Stimulated activated memory B cell treated with anti-CD40 and anti-IgM and Interleukin-4, amounts not matched to agents 10 μg/mL and 1 μg/mL and 100 μg/mL, for 72 hours (primary cell): ENCODE measurements at places on chromosomes 2 and 18.

GRCh38 chr18:61973273-61974115, 80.7 kb upstream of the RNF152 start:
- H3K36me3 ChIP-seq = no peaks in the 10 kb centered on the region
- peaks cover 7% of the 10 kb centered on the region for H3K4me1 ChIP-seq
- H3K27ac ChIP-seq = no peak overlapping the region
- H3K4me3 ChIP-seq = no peak overlapping the region

DNA sequence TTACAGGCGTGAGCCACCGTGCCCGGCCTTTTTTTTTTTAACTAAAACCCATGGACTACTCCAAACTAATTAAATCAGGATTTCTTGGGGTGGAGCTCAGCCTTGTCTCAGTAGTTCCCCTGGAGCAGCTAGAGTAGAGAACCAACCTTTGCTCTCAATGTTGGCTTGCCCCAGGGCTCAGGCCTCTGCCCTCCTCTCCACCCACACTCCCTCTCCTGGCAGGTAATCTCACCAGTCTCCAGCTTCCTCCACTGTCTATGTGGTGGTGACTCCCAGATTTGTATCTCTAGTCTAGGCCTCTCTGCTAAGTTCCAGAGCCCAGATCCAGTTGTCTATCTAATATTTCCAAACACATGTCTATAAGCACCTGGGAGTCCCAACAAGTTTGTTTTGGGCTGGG, 9.6 kb upstream of the MTA3 start:
- H3K27ac ChIP-seq = no peak overlapping the region
- no peaks in the 10 kb centered on the region for H3K27me3 ChIP-seq
- no peak for ATAC-seq
- H3K4me3 ChIP-seq = no peak overlapping the region

DNA sequence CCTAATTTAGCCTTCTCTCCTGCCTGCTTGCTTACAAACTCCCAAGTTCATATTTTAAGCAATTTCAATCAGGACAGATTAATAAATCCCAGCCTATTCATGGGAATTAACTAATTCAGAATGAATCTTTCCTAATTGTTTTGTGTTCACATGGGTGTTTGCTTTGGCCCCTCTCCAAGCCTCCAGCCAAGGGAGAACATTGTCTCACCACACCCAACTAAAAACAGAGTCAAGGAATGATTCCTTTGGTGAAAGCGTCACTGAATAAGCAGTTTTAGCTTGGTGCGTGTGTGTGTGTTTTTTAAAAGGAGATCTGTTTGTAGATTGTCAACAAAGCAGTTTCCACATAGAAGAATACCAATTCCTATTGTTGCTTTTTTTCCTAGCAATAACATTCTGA, 43.0 kb upstream of the DSG1 start:
- H3K27ac ChIP-seq = no peak overlapping the region
- H3K4me1 ChIP-seq = no peaks in the 10 kb centered on the region
- H3K4me3 ChIP-seq = no peak overlapping the region
- no peaks in the 10 kb centered on the region for H3K36me3 ChIP-seq
- H3K27me3 ChIP-seq = no peaks in the 10 kb centered on the region

- no peak overlapping the region for H3K4me3 ChIP-seq
- no peak for ATAC-seq
- H3K27me3 ChIP-seq = no peaks in the 10 kb centered on the region
- H3K27ac ChIP-seq = no peak overlapping the region
- peaks cover 53% of the 10 kb centered on the region for H3K36me3 ChIP-seq
These were observed 292.3 kb downstream of the ALPK2 start for GRCh38 chr18:58336605-58337004.

DNA sequence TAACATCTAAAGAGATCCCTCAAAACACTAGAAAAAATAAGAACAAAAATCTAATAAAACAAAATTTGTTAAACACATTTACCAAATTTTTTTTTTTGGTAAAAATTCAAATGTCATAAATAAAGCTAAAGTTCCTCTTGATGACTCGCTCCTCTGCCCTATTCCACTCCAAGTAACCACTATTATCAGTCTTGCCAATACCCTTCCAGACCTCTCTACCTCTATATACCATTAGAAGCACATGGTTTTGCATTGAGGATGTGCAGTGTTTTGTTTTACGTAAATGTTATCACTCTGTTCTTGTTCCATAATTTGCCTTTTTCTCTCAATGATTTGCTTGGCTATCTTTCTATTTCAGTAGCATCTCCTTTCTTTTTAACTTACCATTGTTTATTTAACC, 10.9 kb downstream of the IL1B start:
- H3K36me3 ChIP-seq = no peaks in the 10 kb centered on the region
- no peak overlapping the region for H3K27ac ChIP-seq
- no peak overlapping the region for H3K4me3 ChIP-seq
- no peak for ATAC-seq
- H3K4me1 ChIP-seq = peaks cover 17% of the 10 kb centered on the region

- no peak overlapping the region for H3K4me3 ChIP-seq
- H3K36me3 ChIP-seq = no peaks in the 10 kb centered on the region
- H3K27me3 ChIP-seq = peaks cover 33% of the 10 kb centered on the region
- H3K4me1 ChIP-seq = no peaks in the 10 kb centered on the region
These were observed 59.9 kb downstream of the INSIG2 start for GRCh38 chr2:118148133-118148532.
